ENCODE measurements at places on chromosomes 2 and 18.

DNA sequence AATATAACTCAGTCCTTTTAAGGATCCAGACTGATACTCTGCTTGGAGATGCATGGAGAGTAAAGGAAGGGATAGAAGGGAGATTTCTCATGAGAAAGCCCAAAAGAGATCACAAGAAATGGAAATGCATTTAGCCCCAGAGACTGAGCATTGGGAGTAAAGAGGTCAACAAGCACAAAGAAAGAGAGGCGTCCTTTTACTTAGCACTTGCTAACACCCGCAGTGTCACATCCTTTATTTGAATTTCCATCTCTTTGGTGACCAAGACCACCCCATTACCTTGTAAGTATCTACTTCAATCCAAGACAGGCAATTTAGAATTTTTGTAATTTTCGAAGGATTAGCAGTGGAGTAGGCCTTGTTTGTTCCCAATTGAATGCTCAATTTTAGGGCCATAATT lies 111.8 kb upstream of the DCC start:
- DNase-seq = no peak

DNA sequence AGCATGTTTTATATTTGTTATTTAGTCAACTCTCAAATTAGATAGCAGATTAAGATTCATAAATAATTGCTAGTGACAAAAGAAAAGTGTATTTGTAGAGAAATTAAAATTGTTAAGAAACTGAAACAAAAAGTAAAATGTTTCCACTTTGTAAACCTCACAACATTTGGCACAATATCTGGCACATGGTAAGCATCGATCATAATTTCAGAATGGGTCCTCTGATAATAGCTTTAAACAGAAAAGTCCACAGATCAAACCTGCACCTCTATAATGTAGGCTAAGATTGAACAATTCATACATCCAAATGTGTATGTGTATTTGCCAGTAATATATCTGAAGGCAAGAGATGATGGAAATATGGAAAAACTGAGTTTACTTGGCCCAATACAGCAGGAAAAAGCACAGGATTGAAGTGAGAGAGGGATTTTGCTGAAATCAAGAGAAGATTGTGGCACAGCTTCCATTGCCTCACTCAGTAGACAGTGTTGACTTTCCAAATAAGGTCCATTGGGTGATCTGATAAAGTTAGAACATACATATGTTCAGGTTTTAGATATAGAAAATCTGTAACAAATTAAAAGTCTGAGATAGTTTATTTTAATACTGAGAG lies 39.4 kb downstream of the COBLL1 start:
- DNase-seq = no peak

GRCh38 chr2:46236006-46236875 lies 61.0 kb upstream of the EPAS1 start:
- DNase-seq = no peak

- DNase-seq = no peak
These were observed 162.5 kb upstream of the SETBP1 start for GRCh38 chr18:44518091-44518615.

DNA sequence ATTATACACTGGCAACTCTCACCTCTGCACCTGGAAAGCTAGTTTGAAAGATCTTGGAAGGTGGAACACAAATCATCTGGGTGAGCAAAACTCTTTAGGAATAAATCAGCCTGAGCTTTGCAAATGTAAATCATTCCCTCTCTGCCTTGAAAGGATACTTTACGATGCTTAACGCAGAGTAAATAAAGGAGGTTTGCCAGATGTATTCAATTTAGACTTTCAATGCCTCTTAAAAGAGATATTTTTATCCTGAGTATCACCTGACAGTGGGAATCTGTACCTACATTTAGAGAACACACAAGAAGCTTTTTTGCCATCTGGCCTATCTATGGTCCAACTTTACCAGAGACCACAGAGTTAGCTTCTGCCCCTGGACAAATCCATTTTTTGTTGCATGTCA lies 983.2 kb upstream of the CDH2 start:
- DNase-seq = no peak

DNA sequence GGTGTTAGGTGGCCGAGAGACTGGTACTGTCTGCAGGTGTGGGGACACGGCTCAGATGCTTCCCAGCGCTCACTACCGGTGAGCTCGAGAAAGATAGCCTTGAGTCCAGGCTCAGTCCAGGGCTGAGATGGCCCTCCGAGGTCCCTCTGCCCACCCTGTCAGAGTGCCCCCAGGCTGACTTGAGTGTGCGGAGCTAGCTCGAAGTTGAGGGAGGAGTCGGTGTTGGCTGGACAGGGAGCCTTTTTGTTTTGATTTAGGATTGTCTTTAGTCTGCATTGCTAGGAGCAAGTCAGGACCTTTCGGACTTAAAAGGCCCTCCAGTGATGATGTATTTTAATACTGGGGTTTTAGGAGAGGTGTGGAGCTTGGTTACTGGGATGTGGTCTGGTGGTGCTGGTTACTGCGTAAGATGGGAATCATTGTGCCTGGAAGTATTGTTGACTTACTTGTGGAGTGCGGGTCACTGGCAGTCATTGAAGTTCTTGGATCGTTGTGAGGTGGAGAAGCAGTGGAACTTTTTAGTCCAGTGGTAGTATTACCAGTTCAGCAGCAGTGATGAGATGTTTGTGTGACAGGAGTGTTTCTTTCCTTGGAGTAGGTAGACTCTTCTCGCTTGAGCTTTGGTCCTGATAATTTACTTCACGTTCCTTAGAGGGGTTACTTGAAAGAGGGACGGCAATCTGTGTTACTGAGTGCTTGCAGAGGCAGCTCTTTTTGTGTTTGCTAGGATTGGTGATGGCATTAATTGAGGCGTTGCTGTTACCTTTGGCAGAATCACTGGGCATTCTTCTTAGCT lies 633 bp downstream of the KIAA1328 start:
- no peak for DNase-seq

DNA sequence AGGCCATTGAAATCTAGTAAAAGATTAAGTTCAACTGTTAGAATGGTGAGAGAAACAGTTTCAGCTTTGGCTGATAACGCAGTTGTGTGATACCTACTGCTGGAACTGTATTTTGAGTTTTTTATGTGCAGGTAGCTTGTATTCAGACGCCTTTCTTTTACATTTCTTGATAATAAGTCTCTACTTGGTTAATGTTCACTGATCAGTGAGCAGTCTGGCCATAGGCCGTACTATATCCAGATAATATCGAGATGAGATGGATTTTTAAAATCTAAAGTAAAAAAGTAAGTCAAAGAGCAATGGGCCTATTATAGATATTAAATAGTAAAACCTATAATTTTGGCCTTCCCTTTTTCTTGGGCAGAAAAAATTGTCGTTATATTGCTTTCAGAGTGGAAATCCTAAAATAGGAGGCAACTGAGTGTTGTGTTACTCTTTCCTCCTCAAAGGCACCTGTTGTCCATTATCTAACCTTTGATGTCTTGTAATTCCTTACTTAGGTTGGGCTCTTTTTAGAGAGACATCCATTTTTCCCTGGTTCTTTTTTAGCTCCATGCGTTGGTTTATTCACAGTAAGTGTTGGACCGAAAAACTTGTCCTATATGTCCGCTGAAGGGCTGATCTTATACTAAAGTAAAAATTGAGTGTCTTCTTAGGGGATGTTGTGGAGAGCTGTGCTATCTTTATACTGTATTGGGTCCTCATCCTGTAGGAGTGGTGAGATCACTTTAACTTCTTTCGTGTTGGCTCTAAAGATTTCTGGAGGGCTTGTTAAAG lies 1.7 kb downstream of the EML4 start:
- no peak for DNase-seq

GRCh38 chr2:97716695-97717612 lies 3.6 kb downstream of the ZAP70 start:
- no peak for DNase-seq

- DNase-seq = no peak
These were observed 147.8 kb downstream of the TMEM18 start for GRCh38 chr2:529424-529823.

DNA sequence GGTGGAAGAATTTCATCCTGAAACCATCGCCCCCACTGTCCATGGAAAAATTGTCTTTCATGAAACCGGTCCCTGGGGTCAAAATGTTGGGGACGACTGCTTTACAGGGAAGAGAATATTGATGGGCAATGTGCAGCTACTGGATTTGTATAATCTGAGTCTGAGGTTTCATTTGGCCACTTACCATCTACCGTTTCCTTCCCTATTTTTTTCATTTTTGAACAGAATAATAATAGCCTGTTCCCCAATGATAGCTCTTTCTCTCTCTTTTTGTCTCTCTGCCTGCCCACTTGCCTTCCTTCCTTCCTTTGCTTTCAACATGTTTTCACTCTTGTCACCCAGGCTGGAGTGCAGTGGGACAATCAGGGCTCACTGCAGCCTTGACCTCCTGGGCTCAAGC lies 78.3 kb upstream of the TLK1 start:
- no peak for DNase-seq

DNA sequence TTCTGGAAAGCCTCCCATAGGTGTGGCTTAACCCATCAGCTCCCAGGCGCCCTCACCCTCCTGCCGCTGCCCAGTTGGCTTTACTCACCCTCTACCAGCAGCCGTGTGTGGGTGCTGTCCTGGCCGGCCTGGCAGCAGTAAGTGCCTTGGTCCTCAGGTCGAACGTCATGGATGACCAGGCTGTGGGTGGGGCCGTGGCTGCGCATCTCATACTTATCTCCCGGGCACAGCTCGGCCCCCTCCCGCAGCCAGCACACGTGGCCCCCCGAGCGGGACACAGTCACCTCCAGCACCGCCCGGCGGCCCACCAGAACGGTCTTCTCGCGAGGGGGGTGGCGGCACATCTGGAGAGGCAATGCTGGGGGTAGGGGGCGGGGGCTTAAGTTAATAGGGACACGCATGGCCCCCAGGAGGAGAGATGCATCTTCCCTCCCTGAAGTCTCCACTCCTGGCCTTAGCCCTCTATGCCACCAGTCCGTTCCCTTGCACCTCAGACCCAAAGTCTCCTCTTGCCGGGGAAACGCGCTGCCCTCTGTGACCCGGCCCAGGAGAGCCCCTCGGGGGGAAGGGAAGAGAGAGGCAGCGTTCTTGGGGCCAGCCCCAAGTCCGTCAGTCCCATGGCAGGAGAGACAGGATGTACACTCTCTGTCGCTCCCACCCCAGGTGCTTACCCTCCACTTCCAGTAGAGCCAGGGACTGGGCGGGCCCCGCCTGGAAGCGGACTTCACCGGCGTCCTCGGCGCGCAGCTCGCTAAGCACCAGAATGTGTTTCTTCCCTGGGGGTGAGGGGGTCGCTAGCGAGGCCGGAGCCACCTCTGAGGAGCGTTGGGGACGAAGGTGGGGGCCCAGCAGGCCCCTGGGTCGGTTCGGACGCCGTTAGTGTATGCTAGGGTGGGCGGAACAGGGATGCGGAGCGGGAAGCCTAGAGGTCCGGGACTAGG lies 7.9 kb downstream of the TMEM198 start:
- no peak for DNase-seq

DNA sequence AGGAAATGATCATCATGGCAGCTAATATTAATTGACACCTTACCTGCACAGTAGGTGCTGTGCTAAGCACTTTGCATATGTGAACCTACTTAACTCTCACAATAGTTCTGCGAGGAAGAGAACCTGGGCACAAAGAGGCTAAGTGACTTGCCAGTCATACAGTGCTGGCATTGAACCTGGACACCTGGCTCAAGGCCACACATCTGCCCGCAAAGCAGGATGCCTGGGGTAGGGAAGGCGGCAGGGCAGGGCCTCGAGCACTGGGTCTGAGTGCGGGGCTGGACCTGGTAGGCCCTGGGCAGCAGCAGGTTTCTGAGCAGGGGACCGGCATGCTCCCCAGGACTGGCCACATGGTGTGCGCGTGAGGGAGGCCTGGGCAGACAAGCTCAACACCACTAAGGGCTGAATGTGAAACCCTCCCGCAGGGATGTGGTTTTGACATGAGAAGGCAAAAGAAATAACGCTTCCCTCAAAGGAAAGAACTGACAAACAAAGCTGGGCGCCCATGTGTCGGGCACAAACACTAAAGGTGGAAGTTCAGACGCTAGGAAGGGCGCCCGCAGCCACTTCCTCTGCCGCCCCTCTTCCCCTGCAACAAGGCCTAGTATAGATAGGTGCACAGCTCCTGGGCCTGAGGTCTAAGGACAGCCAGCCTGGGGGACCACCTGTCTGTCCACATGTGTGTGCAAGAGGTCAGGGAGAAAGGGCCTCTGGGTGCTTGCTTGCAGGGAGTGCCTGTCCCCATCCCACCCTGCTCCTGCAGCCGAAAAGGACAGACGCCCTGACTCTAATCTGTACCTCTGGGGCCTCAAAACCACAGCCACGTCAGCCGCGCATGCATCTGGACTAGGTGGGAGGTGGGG lies 92.5 kb downstream of the ZFP36L2 start:
- peak; percentile 63 for DNase-seq

DNA sequence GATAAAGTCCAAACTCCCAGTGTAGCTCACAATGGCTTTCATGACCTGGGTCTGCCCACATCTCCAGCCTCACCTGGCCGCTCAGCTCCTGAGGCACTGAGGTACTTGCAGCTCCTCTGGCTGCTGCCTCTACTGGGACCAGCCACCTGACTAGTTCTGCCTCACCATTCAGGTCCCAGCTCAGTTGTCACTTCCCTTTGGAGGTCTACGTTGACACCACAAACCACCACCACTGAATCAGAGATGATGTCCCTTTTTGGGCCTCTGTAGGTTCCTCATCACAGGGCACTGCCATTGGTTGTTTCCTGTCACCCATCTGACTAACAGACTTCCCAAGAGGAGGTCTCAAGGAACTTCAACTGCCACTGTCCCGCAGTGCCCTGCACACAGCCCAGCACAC lies 21.2 kb downstream of the SPP2 start:
- no peak for DNase-seq

- DNase-seq = no peak
These were observed 30.7 kb downstream of the CAMKMT start for GRCh38 chr2:44392338-44392943.

All from activated CD4-positive, alpha-beta T cell treated with anti-CD3 and anti-CD28 coated beads for 1 hour (primary cell).